ENCODE measurements at places on chromosomes 7 and 10. TPM values are rescaled to one million over a fixed set of nuclear protein-coding genes. Genes with fewer than 3 reads are reported as not detected.

GRCh38 chr7:72292794-72293193 is 119.3 kb downstream of the CALN1 start:
- H3K27ac ChIP-seq, result no peak overlapping the region
- no peak for DNase-seq
- no peak overlapping the region for H3K4me3 ChIP-seq

NRP1 gene
- 111 TPM for total RNA-seq

GRCh38 chr7:48252995-48253394 is 81.7 kb downstream of the ABCA13 start:
- no peak for DNase-seq
- H3K27ac ChIP-seq, result no peak overlapping the region
- H3K27me3 ChIP-seq, result no peaks in the 10 kb centered on the region

GRCh38 chr10:102413053-102413705 is 5.4 kb downstream of the PSD start:
- DNase-seq, result no peak
- H3K36me3 ChIP-seq, result no peaks in the 10 kb centered on the region
- H3K4me1 ChIP-seq, result peaks cover 24% of the 10 kb centered on the region
- H3K27ac ChIP-seq, result no peak overlapping the region
- H3K4me3 ChIP-seq, result no peak overlapping the region
- H3K27me3 ChIP-seq, result peaks cover 38% of the 10 kb centered on the region

GNAT3 gene
- total RNA-seq, result not detected

- H3K4me3 ChIP-seq, result no peak overlapping the region
- H3K36me3 ChIP-seq, result peaks cover 1% of the 10 kb centered on the region
- H3K27me3 ChIP-seq, result peaks cover 19% of the 10 kb centered on the region
- peaks cover 4% of the 10 kb centered on the region for H3K4me1 ChIP-seq
- no peak for DNase-seq
These were observed 19.0 kb upstream of the CPN1 start for GRCh38 chr10:100100651-100101184.

DNA sequence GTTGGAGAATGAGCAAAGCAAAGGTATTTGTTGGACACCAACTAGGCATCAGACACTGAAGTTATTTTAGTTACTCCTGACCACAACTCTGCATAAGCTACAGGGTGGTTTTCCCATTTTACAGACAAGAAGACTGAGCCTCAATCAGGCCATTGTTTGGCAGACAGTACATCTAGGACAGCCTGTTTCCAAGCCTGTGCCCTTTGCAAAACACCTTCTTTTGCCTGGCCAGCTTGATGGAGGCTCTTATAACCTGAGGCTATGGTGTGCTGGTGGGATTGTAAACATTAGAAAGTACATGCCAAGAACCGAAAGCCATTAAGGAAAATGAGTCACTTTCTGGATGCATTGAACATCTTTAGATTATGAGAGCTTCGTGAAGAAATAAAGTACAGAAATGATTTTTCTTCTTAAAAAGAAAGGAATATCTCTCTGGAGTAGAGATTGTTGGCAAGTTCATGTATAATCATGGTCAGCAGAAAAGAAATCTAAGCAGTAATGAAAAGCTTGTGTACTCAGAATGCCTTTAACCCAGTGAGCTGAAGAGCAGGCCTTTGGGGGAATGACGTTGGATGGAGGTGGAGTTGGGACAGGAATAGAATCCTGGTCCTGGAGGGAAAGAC is 140.6 kb downstream of the KIAA1217 start:
- H3K27me3 ChIP-seq, result peaks cover 4% of the 10 kb centered on the region
- peaks cover 35% of the 10 kb centered on the region for H3K4me1 ChIP-seq
- DNase-seq, result no peak
- H3K27ac ChIP-seq, result peak overlapping the region; percentile 8
- H3K4me3 ChIP-seq, result no peak overlapping the region

VIPR2 gene
- total RNA-seq, result not detected

- DNase-seq, result no peak
- H3K4me3 ChIP-seq, result no peak overlapping the region
- no peak overlapping the region for H3K27ac ChIP-seq
- no peaks in the 10 kb centered on the region for H3K27me3 ChIP-seq
These were observed 201.4 kb downstream of the CUX1 start for GRCh38 chr7:102018876-102019275.

MYL7 gene
- not detected for total RNA-seq

FAM185A gene
- total RNA-seq, result 7.5 TPM

DNA sequence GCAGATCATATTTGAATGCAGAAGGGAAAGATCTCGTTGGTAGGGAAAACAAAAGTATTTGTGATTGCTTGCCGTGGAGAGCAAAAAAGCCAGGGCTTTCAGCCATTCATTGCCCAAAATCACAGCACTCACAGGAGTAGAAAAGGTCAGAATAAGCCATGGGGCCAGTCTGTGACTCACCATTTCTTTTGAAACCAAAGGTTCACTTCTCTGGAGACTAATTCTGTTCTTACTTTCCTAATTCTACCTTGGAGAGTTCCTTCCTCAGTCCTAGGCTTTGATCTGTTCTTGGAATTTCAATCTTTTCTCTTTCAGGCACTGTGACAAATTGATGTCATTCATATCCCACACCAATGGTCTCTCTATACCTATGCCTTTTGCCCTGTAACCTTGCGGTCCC is 54.1 kb upstream of the FAM180A start:
- no peak for DNase-seq
- H3K36me3 ChIP-seq, result no peaks in the 10 kb centered on the region
- no peak overlapping the region for H3K4me3 ChIP-seq
- H3K4me1 ChIP-seq, result peaks cover 14% of the 10 kb centered on the region
- H3K27ac ChIP-seq, result no peak overlapping the region
